ENCODE measurements at places on chromosomes 12 and 14. TPM values are rescaled to one million over a fixed set of nuclear protein-coding genes. Genes with fewer than 3 reads are reported as not detected.

DNA sequence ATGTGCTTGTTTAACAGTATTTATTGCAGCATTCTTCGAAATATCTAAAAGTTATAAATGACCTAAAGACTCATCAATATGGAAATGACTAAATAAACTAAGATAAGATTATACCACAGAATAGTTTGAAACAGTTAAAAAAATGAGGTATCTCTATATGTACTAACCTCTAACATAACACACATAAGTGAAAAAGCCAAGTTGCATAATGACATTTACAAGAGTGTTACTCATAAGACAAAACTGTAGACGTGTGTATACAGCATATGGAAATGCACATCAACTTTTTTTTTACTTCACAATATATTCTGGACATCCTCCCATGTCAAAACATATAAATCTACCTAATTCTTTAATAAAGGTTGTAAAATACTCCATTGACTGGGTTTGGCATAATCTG lies 22.8 kb downstream of the CPM start:
- H3K27me3 ChIP-seq = peaks cover 8% of the 10 kb centered on the region
- no peak for DNase-seq
- no peak overlapping the region for H3K4me3 ChIP-seq
- no peaks in the 10 kb centered on the region for H3K36me3 ChIP-seq

- no peak overlapping the region for H3K4me3 ChIP-seq
- DNase-seq = no peak
- no peaks in the 10 kb centered on the region for H3K27me3 ChIP-seq
- no peaks in the 10 kb centered on the region for H3K36me3 ChIP-seq
- no peak overlapping the region for H3K27ac ChIP-seq
Observed at GRCh38 chr14:83355609-83356008, 1822.0 kb upstream of the SEL1L start.

DNA sequence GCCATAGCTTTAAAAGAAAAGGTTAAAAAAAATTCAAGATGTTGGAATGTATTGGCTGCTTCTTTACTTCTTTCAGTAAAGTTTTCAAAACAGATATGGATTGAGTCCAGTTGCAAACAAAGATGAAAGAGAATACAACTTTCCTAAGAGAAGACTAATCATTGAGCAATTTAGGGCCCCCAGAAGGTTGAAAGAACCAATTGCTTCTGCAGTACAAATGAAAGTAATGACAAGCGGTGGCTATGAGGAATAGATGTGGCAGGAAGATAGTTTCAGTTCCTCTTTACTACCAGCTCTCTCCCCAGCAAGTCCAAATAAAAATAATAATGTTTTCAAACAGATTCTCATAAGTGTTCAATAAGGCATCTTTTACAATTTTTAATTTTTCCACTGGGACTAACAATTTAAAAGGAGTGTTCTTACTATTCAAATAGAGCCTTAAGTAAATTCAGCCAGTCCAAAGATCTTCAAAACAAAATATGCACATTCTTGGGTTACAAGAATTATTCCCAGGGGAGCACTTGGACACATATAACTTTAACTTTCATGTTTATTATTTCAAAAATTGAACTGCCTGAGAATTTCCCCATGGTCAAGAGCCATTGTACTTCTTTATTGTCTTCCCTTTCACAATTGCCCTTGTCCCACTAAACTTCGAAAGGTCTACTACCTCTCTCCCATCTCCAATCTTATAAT lies 62.3 kb upstream of the PPP1R12A start:
- H3K27me3 ChIP-seq = peaks cover 2% of the 10 kb centered on the region
- H3K4me1 ChIP-seq = no peaks in the 10 kb centered on the region
- H3K4me3 ChIP-seq = no peak overlapping the region
- no peak overlapping the region for H3K27ac ChIP-seq

GRCh38 chr14:23074906-23075305 lies 17.6 kb upstream of the CDH24 start:
- H3K36me3 ChIP-seq = peaks cover 85% of the 10 kb centered on the region
- H3K27ac ChIP-seq = no peak overlapping the region
- no peak overlapping the region for H3K4me3 ChIP-seq

DNA sequence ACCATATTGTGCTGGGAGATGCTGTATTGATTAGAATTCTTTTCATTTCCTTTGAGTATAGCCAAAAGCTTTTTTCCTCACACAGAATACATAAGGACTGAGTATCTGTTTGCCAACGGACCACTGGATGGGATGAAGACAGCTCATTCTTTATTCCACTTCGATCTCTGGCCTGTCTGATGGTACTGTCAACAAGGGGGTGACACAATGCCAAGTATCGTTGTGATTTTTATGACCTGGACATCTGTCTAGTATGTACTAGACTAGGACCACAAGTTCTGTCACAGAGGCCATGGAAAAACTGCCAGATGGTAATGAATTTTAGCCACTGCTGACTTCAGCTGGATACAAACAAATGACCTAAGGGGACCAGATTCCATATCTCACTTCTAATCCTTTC lies 502.7 kb downstream of the SOX5 start:
- H3K4me3 ChIP-seq = no peak overlapping the region
- no peak overlapping the region for H3K27ac ChIP-seq
- DNase-seq = no peak
- H3K4me1 ChIP-seq = no peaks in the 10 kb centered on the region
- H3K27me3 ChIP-seq = no peaks in the 10 kb centered on the region

DNA sequence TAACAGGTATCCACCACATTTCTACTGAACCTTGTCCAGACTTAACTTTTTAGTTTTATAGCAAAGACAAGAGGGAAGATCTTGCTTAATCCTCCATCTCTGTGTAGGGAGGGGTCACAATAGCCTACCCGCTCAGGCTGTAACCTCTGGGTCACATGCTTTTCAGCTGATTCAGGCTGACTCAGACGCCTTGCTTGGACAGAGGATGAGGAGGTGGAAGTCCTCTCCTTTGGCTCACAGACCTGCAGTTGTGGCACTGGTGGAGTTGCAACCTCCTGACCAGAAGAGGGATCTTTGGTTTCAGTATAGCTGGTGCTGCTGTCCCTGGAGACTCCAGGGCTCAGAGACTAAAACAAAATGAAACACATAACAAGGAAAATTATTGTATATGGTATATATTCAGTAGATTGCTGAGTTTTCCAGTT lies 16.2 kb downstream of the ACIN1 start:
- no peak for DNase-seq
- peaks cover 96% of the 10 kb centered on the region for H3K36me3 ChIP-seq
- no peaks in the 10 kb centered on the region for H3K27me3 ChIP-seq
- no peaks in the 10 kb centered on the region for H3K4me1 ChIP-seq

- H3K36me3 ChIP-seq = peaks cover 5% of the 10 kb centered on the region
- H3K27me3 ChIP-seq = no peaks in the 10 kb centered on the region
- H3K4me1 ChIP-seq = peaks cover 1% of the 10 kb centered on the region
- H3K27ac ChIP-seq = no peak overlapping the region
Observed at GRCh38 chr12:27606986-27607385, 83.0 kb downstream of the PPFIBP1 start.

The COX8C gene
- total RNA-seq = not detected

The NDUFB1 gene
- 91.1 TPM for total RNA-seq

The RASSF3 gene
- total RNA-seq = 177 TPM

The GPR84 gene
- not detected for total RNA-seq
